Activated T-helper 1 cell treated with anti-CD3 and anti-CD28 coated beads, Interleukin-2, amount 50 U/mL, for 16 hours (primary cell): ENCODE measurements at places on chromosomes 3 and 15.

GRCh38 chr15:79682285-79682684, 214.5 kb downstream of the MTHFS start:
- no peak for DNase-seq

- no peak for DNase-seq
These were observed 280.2 kb upstream of the ICE2 start for GRCh38 chr15:60758961-60759729.

DNA sequence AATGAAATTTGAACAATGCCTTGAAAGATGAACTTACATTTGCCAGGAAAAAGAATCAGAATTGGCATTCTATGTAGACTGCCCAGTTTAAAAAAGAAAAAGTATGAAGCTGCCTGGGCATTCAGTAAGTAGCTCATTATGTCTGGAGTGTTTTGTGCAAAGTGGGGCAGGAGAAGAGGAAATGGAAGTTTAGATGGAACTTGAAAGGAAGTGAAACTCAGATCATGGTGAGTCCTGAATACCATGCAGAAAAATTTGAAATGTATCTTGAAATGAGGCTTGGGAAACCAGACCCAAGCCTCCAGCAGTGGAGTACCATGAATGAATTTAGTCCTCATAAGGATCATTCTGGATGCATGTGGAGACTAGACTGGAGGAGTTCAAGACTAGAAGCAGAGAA, 4.8 kb upstream of the MORC1 start:
- no peak for DNase-seq

- DNase-seq: no peak
These were observed 36.9 kb upstream of the CTSH start for GRCh38 chr15:78981532-78982313.

GRCh38 chr15:60358935-60359682, 38.7 kb downstream of the ANXA2 start:
- no peak for DNase-seq

DNA sequence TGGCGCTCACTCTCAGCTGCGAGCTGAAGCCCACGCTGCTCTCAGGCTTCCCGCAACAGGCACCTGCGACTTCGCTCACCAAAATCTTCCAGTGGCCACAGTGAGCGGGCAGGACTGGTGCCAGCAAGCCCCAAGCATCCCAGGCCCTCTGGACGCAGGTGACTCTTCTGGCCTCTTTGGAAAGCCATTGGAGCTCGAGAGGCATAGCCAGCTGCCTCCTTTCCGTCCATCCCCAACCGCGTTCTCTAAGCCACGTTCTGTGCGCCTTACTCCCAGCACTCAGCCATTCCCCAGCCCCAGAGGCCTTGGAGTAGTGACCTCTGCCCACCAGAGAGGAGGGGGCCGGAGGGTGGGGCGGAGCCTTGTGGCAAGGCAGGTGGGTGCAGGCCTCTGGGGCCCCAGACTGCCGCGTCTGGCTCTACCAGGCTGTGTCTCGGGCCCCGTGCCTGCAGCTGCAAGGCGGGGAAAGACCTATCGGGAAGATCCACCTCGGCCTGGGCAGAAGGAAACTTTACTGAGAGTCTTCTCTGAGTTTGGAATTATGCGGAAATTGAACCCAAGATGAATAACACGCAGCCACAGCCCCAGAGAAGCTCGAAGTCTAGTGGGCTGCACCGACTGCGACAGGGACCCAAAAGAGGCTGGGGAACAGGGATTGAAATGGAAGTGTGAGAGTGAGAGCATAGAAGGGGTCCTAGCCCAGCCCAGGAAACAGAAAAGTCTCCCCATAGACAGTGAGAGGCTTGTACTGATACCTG, 3.6 kb upstream of the SOX14 start:
- DNase-seq: no peak

GRCh38 chr15:20341901-20342600, 199.5 kb downstream of the GOLGA6L6 start:
- peak; percentile 65 for DNase-seq

- DNase-seq: no peak
These were observed 1.4 kb upstream of the SEMA6D start for GRCh38 chr15:47715856-47716445.

DNA sequence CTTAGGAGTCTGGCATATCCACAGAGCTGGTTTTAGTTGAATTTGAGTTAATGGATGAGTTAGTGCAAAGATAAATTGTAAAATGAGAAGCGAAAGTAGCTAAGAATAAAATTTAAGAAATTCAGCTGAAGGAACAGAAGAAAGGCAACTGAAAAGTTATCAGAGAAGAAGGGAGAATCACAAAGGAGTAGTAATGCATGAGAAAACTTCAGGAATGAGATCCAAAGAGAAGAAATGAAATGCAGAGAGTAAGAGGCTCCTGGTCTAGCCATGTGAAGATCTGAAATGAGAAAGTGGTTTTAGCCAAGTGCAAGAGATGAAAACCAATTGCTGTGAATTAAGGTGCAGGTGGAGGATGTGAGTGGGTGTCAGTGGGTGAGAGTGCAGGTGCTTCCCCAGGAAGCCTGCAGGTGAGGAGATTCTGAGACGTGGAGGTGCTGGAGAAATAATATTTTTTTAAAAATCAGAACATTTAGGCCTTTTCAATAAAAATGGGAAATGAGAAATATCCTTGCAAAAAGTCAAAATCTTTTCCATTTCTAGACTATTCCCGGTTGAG, 18.5 kb downstream of the KBTBD8 start:
- no peak for DNase-seq

DNA sequence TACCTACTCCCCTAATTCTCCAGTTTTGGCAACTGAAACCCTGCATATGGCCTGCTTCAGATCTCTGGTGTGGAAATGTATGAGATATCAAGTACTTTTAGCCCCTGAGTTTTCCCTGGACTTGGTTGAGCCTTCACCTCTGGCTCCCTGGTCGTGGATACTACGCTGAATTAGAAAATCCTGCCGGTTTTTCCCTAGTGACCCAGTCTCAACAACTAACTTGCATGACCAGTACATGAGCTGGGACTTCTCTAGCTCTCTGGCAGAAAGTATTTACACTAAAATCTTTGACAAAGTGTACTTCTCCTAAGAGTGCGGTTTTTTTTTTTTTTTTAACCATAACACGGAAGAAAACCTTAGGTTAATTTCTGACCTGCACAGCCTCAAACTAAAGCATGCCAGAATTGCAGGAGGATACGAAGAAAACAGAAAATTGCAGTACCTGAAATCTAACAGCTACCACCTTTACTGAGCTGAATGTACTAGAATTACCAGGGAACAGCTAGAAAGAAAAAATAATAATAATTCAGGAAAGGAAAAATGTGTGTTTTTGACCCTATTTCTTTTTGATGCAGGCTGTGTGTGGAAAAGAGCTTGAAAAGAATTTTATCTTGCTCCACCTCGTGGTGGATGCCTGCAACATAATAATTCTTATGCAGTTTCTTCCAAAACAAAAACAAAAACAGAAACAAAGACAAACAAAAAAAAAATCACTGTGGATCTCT, 165.6 kb downstream of the GMNC start:
- DNase-seq: no peak

GRCh38 chr3:49461443-49462171, 8.5 kb upstream of the DAG1 start:
- DNase-seq: no peak

DNA sequence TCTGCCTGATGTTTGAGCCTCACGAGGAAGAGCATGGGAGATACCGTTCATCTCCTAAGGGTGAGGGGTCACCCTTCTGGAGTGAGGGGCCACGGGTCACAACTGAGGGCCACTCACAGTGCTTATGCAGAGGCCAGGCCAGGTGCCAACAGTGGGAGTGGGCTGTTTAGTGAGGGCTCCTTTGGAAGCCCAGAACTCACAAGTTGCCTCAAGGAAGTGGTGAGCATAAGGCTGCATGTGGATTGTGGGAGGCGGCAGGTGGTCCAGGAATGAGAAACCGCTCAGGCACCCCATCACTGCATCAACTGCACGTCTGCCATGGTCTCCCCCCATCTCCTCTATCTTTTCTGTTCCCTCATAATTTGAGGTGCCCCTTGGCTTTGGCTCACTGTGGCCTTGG, 26.5 kb downstream of the SPSB4 start:
- no peak for DNase-seq

DNA sequence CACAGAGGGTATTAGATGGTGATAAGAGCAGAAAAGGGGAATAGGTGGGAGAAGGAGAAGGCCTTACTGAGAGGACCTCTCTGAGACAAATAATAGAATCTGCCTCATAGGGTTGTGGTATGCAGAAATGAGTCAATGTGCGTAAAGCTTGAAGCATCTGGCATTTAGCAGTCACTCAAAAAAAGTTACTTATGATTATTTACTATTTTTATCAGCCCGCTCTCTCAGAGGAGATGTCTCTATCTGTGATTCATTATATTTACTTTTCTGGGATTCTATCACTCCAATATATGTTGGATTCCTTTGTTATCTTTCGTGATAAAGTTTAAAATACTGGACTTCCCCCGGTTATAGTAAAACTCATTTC, 4.6 kb upstream of the TM4SF1 start:
- DNase-seq: no peak

- DNase-seq: no peak
These were observed 201.4 kb downstream of the IL5RA start for GRCh38 chr3:2908693-2909351.

- DNase-seq: no peak
These were observed 873.9 kb downstream of the MCTP2 start for GRCh38 chr15:95105229-95105628.

- DNase-seq: no peak
These were observed 315.1 kb downstream of the ZNF385D start for GRCh38 chr3:21435871-21436270.

DNA sequence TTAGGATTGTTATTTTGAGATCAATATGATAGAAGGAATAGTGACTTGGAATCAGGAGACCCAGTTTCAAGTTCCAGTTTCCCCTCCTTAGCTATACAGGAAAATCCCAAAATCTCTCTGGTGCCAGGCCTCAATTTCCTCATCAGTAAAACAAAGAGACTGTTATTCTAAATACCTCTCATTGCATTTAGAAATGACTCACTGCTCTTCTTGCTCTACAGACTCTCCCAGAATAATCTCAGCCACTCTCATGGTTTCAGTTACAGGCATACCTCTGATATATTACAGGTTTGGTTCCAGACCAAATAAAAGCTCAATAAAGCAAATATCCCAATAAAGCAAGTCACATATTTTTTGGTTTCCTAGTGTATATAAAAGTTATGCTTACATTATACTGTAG, 28.3 kb downstream of the IMPG2 start:
- no peak for DNase-seq

DNA sequence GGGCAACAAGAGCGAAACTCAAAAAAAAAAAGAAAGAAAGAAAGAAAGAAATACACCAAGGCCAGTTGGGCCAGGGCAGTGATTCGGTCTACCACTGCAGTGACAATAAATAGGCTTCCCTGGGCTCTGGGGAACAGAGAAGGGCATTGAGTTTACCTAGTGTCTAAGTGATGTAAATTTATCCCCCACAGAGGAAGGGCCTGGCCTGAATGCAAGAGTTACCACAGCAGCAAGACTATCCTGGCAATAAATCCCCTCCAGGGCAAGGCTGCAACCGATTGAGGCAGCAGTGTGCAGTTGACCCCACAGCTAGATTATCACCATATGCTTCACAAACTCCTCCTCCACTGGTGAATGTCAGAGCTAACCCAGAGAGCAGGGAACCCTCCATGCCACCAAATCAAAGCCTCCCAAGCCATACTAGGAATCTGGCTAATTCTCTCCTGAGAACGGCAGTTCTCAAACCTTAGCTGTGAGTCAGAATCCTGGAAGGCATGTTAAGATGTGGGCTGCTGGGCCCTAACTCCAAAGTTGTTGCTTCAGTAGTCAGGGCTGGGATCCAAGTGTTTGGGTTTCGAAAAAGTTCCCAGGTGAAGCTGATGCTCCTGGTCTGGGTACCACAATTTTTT, 64.3 kb upstream of the GATM start:
- DNase-seq: no peak

GRCh38 chr3:143975554-143976152, 4.0 kb downstream of the DIPK2A start:
- no peak for DNase-seq

DNA sequence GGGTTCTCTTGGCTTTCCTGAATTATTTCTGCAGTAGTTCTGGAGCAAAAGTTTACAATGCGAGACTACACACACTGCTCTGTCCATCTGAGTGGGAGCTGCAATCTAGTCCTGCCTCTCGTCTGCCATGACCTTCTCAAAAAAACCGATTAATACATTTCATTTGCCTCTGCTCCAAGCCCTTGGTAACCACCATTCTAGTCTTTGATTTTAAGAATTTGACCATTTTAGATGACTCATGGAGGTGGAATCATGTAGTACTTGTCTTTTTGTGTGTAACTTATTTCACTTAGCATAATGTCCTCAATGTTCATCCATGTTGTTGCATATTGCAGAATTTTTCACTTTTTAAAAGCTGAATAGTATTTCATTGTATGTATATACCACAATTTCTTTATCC, 356.9 kb downstream of the SV2B start:
- no peak for DNase-seq
